ENCODE measurements at places on chromosomes 7 and 10.

DNA sequence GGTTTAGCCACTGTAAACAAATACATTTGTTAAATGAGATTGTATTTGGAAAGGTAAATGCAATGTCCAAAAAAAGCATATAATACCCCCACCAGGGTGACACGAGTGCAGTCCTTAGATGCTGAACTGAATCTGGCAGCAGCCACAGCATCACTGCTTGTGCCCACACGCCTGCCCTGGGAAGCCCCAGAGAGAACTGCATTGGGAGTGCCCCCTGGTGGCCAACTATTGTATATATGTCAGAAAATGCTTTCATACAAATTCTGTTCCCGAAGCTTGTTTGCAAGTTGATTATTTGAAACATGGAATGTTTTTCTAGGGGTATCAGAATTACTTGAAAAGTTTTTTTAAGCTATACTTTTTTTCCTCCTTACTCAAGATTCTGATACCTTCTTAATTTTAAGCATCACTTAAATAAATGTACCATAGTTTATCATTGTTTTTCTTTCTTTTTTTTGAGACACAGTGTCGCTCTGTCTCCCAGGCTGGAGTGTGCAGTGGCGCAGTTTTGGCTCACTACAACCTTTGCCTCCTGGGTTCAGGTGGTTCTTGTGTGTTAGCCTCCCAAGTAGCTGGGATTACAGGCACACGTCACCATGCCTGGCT is 50.1 kb downstream of the LANCL2 start:
- DNase-seq: peak; percentile 65

GRCh38 chr7:36192053-36192824 is 39.2 kb downstream of the EEPD1 start:
- no peak for DNase-seq

GRCh38 chr7:80537091-80537490 is 25.2 kb upstream of the GNAT3 start:
- no peak for DNase-seq

DNA sequence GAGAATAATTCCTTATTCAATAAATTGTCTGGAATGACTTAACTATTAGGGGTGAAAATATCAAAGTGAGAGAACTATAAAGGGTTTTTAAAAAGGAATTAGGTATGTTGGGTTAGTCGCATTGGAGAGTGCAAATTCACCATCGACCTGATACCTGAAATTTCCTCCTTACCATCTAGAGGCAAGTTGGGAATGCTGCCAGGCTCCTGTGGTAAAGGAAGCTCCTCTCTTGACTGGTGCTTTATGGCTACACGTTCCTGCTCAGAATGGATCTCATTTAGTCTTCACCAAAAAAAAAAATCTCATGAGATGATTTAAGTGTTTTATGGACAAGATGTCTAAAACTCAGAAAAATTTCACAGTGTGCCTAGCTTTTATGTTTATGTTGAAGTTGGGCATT is 129.8 kb downstream of the EGFR start:
- DNase-seq: no peak

DNA sequence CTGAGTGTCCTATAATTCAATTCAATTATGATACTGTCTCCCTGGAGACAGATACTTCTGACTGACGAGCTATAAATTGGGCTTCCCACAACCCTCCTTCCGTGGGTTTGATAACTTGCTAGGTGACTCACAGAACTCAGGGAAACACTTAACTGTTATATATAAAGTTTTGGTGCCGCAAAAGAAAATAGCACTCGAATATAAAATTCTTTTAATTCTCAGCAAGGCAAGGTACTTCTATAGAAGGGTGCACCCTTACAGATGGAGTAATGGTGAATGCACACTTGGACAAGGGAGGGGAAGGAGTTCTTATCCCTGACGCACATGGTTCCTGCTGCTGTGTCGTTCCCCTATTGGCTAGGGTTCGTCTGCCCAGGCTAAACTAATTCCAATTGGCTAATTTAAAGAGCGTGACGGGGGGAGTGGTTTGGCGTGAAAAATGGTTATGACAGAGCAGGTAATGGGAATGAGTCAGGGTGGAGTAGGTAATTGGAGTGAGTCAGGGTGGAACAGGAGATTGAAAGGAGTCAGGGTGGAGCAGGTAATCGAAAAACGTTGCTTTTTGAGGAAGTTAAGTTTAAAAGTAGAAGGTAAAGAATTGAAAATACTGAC is 20.8 kb upstream of the GHITM start:
- peak; percentile 20 for DNase-seq

GRCh38 chr10:124321433-124322089 is 97.2 kb downstream of the OAT start:
- no peak for DNase-seq

DNA sequence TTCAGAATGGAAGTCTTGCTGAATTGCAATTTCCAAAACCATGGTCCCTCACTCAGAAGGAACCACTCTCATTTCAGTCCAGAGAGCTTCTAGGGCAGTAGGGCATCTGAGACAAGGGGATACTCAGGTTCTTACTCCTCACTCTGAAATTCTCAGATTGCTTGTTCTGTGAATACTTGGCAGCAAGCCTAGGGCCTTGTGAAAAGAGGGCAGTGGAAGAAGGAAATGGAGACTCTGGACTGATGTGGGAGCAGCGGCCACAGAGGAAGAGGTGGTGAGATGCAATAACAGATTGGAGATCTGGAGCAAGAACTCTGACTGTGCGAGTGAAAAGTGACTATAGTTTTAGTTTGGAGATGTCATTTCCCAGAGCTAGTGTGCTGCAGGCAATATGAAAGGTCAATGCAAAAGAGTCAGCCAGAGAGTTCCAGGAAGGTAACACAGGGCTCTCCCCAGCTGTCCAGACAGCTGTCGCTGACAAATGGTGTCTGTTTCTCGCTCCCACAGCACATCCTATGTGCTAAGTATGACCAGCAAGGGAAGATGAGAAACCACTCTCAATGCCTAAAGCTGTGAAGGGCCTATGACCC is 291.6 kb upstream of the KIAA1217 start:
- no peak for DNase-seq

DNA sequence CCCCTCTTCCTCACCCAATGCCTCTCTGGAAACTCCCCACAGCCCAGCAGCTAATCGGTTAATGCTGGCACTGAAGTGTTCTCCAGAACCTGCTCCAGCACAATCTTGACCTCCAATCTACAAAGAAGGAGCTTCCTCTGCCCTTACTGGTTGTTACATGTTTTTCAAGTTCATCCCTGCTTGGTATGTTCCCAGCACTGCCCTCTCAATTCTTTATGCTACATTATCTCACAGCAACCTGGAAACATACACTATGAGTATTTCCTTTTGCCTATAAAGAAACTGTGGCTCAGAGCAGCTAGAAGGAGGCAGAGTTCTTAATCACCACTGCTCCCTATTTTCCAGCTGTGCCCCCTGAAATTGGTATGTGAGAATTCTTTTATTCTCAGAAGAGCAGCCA is 84.1 kb upstream of the KMT2E start:
- DNase-seq: peak; percentile 92

- peak; percentile 65 for DNase-seq
Measured at GRCh38 chr10:114420811-114421485, 16.6 kb upstream of the AFAP1L2 start.

GRCh38 chr10:121597504-121598262 is 561 bp downstream of the FGFR2 start:
- DNase-seq: no peak

DNA sequence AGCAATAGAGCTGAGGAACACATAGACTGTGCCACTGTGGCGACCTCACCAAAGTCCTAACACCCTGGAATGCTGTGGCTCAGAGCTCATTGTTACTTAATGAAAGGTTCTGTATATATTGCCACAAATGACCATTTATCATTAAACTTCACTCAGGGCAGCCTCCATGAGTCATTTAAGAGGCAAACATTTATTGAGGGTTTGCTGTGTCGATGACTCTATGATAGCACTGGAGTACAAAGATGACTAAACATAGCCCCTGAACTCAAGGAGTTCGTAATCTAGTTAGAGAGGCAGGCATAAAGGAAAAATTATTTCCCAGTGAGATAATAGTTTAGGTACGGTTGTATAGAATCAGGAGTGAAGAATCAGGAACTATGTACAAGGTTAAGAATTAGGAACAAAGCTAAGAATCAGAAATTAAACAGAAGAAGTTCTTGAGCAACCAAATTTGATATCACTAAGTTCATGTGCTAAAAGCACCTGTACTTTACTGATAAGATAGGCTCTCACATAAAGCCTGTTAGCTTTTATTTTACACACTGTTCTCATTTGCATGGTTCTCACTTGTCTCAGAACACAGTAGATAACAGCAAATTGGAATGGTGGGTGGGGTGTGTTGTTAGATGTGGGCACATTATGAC is 7.9 kb downstream of the ENTPD7 start:
- DNase-seq: peak; percentile 92

GRCh38 chr10:77264107-77264506 is 373.5 kb downstream of the KCNMA1 start:
- DNase-seq: peak; percentile 21

DNA sequence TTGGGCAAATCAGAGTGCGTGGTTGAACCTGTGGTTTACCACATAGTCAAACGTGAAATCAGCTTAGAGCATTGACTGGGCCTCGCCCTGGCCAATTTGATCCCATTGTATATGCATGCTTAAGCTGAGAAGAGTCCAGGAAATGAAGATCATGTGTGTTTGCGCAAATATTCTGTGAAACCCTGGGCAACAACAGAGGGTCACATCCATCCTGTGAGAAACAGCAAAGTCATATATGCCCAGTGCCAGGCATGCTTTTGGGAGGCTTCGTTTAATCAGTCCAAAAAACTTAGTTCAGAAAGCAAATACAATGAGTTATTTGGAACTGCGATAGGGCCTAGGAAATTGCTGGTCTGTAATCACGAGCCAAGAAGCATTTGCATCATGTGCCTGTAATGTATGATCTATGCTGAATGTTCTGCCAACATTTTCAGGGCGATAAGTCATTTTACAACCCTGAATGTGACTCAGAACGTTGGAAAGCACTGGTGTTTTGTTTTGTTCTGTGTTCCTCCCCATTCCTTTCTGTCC is 412.1 kb upstream of the CELF2 start:
- DNase-seq: peak; percentile 3

DNA sequence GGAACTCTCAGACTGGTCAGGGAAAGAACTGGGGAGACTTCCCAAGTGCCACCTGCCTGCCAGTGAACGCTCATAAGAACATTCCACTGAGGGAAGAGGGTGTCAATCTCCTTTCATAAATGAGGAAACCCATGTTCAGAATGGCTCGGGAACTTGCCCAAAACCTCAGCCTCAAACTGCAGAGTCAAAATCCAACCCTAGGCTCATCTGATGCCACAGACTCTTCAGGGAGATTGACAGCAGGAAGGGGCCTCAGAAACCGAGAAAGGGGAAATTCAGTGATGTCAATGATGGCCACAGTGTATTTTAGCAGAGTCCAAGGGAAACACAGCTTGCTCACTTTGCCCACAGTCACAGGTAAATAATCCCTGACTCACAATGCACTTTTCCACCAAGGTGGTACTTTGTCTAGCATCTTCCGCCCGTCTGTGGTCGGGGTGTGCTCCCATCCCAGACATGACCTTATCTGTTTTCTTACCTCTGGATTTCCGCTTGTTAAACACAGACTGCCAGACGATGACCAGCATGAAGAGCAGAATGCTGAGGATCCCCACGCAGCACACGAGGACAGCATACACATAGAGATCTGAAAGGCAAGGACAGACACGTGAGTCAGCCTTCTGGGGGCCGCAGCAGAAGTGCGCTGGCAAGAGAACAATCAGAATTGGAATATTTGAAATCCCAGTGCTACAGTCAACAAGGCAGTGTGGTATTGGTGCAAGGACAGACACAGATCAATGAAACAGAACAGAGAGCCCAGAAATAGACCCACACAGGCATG is 38.4 kb downstream of the VSTM4 start:
- DNase-seq: no peak

DNA sequence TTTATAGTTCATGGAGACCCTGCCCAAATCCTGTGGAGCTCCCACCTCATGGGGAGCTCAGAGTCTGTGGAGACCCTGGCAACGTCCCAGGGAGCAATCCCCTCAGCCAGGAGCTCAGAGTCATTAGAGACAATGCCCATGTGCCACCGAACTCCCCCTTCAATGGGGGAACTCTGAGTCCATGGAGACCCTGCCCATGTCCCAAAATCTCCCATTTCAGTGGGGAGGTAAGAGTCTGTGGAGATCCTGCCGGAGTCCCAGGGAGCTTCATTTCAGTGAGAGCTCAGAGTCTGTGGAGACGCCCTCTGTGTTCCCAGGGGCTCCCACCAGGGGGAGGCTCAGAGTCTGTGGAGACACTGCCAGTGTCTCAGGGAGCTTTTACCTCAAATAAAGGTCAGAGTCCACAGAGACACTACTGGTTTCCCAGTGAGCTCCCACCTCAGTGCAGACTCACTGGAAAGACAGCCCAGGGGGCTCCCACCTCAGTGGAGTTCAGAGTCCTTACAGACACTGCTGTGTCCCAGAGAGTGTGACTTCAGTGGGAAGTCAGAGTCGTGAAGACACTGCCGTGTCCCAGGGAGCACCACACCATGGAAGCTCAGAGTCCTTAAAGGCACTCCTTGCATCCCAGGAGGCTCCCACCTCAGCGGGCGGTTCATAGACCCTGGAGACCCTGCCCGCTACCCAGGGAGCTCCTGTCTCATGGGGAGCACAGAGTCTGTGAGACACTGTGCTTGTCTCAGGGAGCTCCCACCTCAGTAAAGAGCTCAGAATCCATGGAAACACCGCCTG is 5.0 kb downstream of the MYO1G start:
- no peak for DNase-seq

DNA sequence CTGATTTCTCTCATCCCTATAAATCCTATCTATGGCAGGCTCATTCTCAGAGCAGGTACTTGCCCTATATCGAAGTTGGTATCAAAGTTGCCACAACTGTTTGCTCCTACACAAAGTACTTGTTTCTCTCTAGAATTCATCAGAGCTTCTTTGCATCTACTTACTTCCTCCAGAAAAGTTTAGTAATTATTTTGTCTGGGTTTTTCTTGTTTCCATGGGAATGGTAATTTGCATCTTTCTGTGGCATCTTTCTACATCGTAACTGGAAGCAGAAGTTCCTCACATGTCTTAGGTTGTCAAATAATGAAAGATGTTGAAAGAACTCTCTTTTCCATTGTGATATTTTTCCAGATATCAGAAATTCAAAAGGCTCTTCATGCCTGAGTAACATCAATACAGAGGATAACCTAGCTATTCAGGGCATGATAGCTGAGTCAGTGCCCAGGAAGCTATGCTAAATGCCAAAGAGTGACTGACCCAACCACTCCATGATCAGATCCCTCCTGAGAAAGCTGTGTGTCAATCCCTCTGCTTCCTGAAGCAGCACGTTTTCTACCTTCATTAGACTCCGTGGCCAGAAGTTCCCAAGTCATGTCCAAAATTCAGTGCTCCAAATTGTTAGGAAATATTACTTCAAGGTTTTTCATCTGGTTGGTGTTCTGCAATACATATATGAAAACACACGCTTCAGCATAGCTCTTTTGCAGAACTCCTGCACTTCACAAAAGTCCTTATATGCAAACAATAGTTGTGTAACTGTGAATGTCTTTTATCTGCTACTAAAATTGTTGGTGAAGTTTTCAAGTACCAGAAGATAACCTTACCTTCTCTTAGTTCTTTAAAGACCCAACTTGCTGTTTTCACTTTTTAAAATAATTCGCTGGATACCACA is 216.5 kb downstream of the VTI1A start:
- DNase-seq: peak; percentile 86

All from bronchial epithelial cell (primary cell).